ENCODE measurements at places on chromosomes 7 and 10. TPM values are rescaled to one million over a fixed set of nuclear protein-coding genes. Genes with fewer than 3 reads are reported as not detected.

- DNase-seq, result no peak
Observed at GRCh38 chr7:81993186-81993585, 223.3 kb upstream of the HGF start.

- no peak for DNase-seq
Observed at GRCh38 chr10:91779011-91779605, 19.1 kb upstream of the TNKS2 start.

- no peak for DNase-seq
Observed at GRCh38 chr7:15396210-15397158, 165.3 kb downstream of the AGMO start.

Gene RPA3
- total RNA-seq, result 27.4 TPM

Gene ABCB1
- 4.3 TPM for total RNA-seq

Gene LBX1
- not detected for total RNA-seq

GRCh38 chr7:30904561-30904960 lies 7.1 kb upstream of the AQP1 start:
- no peak for DNase-seq
